ENCODE measurements at places on chromosomes 6 and 20.

GRCh38 chr6:131062241-131063027, 611 bp downstream of the EPB41L2 start:
- no peak for DNase-seq

- no peak for DNase-seq
Measured at GRCh38 chr6:85321906-85322305, 128.0 kb upstream of the NT5E start.

DNA sequence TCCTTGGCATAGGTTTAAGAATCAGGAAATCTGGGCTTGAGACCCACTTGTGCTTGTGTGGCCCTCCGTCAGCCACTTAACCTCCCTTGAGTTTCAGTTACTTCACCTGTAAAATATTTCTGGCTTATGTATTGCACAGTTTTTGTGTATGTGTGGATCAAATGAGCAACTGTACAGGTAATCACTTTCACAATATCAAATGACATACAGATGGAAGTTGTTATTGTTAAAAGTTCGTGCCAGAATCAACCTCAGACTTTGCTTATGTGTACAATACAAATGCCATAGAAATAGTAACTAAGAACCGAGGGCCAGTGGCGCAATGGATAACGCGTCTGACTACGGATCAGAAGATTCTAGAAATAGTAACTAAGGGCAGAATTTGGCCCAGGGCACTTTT, 65.6 kb upstream of the KIF13A start:
- DNase-seq: no peak

DNA sequence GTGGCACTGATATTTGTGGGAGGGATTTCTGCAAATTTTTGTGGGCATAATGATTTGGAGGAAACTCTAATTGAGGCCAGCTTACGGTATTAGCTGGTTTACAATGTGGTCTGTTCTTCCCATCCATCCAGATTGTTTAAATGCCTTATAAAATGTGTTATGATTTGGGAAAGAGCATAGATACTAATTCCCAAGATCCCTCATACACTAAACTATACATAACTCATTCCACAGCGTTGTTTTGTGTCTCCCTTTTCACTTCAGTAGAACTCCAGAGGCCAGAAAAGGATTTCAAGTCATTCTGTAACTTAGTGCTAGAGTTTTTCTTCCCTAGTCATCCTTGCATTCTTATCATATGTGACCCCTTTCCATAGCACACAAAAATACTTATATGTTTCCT, 292.6 kb upstream of the NT5E start:
- DNase-seq: no peak

DNA sequence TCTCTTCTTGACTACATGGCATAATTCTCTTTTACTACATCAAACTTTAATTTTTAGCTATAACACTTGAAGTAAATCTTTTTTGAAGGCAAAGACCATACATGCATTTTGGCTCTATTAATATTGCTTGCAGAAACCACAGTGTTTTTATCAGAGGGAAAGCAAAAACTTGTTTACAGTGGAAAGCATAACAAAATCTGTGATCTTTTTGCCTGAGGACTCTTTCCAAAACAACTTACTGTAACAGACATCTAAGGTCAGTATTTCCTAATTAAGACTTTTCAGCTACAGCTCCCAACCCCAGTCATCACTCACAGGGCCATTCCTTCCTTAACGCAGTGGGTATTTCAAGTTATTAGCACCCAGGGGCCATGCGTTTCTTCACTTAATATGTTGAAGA, 274.7 kb downstream of the CDKAL1 start:
- DNase-seq: no peak

DNA sequence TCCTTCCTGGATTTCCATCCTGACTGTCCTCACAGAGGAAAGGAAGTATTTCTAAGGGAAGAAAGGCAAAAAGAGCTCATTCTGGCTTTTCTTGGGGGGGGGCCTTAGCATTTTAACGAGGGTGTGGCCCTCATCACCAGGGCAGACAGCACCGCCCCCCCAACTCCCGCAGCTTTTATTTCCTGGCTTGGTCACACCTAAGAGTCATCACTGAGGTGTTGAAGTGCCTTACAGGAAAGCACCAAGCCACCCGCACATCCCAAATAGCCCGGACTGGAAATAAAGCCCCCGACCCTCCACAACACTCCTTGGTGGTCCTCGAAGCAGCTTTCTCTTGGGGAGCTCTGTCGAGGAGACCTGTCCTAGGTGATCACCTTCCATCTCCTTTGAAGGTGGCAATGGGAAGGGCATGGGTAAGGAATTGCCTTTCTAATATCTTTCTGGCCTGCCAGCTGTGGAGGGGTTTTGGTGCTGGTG, 1.3 kb downstream of the PTK7 start:
- no peak for DNase-seq
